Cortex of kidney (tissue), 1 donor: ENCODE measurements at places on chromosomes 16 and 17.

GRCh38 chr16:1468426-1468810 is 6.4 kb downstream of the CLCN7 start:
- DNase-seq = no peak

DNA sequence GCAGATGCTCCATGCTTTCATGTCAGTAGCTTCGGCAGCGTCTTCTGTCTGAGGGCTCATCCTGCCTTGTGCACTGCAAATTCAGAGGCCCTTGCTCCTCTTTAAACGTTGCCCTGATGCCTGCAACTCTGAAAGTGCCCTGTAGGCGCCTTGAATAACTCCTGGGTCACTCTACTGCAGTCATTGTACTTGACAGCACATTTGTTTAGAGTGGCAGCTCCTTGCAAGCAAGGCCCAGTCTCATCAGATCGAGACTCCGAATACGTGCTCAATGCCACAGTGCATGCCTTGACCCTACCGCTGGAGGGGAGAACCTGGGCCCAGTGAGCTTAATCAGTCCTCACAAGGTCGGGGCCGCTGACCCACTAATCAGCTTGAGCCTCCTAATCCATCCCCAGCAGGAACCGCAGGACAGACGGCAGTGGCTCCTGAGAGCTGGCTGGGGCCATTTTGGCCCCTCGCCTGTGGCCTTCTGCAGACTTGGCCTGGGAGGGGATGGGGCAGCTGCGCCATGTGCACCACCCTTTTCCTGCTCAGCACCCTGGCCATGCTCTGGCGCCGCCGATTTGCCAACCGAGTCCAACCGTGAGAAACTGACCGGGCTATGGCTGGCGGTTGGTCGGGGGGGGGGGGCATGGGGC is at the start of gene PRCD:
Gene PRCD, plus strand, starts transcription at position 414 of the 641 bp plus-strand sequence. Its CDS starts 98 bp downstream, at position 512.
- DNase-seq = no peak

DNA sequence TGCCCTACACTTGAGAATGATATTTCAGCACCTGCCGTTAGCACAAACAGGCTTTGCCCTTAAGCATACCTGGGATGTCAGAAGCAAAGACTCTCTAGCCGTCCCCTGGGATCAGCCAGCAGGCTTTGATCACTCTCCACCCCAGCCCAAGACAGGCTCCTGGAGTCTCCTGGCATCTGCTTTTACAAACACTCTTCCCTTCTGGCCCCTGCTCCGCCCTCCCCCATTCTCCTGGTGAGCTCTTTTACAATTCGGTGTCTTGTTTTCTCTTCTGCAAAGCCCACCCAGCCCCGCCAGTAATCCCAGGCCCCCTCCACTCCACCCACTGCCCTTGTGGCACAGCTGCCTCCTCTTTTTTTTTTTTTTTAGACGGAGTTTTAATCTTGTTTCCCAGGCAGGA is 50.4 kb downstream of the KATNIP start:
- DNase-seq = no peak

DNA sequence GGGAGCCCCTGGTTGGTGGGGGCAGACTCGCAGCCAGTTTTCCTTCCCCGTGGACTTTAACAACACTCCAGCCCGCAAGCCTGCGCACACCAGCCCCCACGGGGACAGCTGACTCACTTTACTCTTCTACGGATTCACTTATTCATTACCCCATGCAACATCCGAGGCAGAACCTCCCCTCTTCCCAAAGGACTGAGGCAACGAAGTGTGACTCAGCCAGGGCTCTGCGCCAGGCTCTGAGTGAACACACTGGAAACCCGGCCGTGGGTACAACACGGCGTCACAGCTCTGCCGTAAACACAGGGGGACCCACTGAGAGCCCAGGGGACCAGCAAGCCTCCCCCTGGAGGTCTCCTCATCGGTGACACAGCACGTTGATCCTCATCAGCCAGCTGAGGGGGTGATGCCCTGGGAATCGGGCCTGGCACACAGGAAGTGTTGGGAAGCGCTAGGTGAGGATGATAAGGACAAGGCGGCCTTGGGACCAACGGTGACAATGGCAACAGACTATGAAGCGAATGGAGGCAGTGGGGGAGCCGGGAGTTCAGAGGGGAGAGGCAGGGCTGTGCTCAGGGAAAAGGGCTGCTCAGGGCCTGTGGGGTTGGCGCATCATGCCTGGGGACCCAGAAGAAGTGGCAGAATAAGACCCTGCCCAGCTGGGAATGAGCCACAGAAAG is 14.6 kb downstream of the COTL1 start:
- DNase-seq = no peak

- no peak for DNase-seq
Measured at GRCh38 chr16:58940609-58941008, 206.5 kb upstream of the GOT2 start.

DNA sequence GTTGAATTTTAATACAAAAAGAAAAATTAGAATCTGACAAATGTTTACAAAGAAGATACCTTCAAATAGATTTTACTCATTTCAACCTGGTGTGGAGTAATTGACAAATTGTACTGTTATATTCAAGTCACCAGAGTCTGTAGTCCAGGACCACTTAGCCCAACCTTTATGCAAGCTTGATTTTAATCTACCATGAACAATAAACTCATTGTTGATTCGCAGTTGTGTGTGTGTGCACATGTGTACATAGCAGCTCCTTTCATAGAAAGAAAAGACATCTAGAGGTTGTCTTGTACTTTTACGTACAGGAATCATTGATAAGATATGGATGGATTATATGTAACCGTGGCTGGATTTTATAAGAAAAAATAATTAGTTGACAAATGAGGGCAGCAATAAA is 20.7 kb upstream of the LRRC37A start:
- no peak for DNase-seq

- no peak for DNase-seq
Measured at GRCh38 chr16:82071421-82071820, 36.4 kb downstream of the HSD17B2 start.

- DNase-seq = no peak
Measured at GRCh38 chr17:70049801-70050591, 25.0 kb upstream of the KCNJ16 start.

DNA sequence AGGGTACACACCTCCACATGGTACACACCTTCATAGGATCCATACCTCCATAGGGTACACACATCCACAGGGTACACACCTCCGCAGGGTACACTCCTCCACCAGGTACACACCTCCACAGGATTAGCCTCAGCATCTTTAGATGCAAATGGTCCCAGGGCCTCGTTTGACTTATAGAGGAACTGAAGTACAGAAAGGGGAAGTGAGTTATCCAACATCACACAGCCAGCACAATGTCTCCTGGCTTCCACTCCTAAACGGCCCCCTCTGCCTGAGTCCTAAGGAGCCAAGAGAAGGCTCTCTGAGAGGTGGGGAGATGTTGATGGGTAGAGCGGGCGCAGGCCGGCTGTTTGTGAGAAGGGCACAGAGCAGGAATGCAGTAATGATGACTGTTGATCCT is 12.0 kb downstream of the FOXN1 start:
- no peak for DNase-seq

DNA sequence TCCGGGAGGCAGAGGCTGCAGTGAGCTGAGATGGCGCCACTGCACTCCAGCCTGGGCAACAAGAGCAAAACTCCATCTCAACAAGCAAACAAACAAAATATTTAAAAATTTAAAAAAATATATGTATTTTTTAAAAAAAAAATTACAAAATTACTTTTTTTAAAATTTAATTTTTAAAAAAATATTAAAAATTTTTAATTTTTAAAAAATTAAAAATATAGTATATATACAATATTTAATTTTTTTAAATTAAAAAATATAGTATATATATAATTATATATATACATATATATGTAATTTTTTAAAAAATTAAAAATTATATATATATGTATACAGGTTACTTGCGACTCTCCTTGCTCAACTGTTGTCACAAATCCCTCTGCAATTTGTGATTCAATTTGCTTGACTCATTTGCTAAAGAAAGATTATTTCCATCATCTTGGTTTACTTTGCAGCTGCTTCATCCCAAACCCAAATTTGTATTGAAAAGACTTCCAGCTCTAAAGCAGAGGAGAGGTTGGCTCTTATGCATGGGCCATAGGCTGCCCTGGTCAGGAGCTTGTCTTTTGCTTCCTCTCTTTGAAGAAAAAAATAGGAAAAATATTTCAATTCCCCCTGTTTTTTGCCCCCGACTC is 247.4 kb upstream of the IRX3 start:
- no peak for DNase-seq

GRCh38 chr17:29099527-29099926 is 56.6 kb downstream of the PIPOX start:
- DNase-seq = no peak

DNA sequence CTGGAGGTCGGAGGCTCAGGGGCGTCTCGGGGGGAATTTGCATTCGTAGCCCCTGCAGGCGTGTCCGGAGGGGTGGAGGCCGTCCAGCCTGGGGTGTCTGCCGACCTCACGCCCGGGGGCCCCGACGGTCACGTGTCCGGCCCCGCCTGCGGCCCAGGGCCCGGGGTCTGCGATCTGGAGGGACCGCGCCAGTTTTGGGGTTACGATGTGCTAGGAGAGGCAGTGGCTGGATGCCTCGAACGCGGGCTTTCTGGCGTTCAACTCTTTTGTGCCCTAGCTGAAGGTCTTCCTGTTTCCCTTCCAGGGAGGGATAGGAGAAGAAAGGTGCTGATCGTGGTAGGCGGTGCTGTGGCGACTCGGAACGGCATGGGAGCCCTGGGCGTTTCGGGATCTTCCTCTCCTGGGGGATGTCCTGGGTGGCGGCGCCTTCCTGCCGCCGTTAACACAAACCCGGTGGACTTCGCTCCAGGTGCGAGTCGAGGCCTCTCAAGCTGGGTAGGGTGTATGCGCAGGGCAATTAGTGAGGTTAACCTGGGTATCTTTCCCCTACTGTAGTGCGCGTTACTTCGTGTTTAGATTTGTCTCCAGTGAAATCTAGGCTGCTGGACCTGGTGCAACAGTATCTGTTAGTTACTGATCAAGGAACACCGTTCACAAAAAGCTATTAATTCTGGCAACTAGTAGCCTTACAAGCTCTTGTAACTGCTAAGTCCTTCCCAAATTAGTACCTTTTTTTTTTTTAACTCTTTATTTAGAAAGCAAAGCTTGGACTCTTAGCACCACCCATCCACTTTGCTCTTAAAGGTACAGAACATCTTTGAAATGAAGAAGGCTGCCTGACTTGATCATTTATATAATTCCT is 1.3 kb downstream of the AKAP1 start:
- DNase-seq = no peak

- DNase-seq = no peak
Measured at GRCh38 chr17:49114703-49115102, 17.9 kb upstream of the B4GALNT2 start.

- no peak for DNase-seq
Measured at GRCh38 chr16:17273142-17273561, 197.6 kb downstream of the XYLT1 start.

GRCh38 chr16:49636608-49637007 is 219.3 kb downstream of the ZNF423 start:
- no peak for DNase-seq

DNA sequence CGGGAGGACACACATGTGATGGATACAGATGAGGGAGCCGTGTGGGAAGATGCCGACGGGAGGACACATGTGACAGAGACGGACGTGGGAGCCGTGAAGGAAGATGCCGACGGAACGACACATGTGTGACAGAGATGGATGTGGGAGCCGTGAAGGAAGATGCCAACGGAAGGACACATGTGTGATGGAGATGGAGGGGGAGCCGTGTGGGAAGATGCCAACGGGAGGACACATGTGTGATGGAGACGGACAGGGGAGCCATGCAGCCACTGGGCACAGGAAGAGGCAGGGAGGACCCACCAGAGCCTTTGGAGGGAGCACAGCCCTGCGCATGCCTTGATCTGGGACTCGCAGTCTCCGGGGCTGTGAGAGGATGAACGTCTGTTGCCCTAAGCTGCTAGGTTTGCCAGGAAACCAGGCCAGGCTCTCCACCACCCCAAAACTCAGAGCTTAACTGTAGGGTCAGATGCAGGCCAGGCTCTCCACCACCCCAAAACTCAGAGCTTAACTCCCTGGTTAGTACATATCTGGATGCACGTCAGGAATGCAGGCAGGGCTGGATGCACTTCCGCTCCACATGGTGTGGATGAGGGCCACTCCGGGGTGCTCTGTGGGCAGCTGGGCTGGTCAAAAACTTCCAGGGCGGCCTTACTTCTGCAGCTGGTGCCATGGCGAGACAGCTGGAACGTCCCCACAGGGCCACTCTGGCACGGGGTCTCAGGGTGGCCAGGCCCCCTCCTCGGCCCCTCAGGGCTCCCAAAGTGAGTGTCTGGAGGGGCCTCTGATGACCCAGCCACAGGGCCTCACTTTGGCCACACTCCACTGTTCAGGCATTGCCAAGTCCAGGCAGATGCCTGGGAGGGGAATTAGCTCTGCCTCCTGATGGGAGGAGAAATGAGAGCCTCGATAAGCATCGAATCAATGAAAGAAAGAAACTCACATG is 47.7 kb upstream of the ZNF469 start:
- no peak for DNase-seq

GRCh38 chr17:61491981-61492380 is 39.8 kb downstream of the TBX4 start:
- DNase-seq = no peak

DNA sequence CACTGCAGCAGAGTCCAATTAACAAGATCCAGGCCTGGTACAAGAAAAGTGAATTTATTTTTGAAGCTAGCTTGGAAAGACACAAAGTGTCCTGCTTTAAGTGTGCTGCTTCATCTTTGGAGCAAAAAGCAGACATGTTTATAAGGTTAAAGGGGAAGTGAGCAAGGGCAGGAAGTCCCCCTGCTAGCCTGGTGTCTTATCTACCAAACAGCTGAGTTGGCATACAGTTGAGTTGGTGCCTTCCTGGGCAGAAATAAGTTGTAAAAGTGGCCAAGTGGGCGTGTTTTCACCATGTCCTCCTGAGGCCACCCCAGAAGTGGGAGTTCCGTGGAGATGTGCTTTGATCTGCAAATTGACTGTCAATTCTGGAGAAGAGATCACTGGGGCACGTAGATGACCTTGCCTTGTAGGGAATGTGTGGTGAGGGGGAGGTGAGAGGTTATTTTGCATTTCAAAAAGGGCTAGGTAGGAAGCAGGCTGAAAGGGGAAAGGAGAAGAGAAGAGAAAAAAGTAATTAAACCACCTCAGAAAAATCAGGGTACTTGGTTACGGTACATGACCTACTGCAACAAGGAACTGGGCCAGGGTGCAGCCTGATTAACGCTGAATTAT is 38.3 kb upstream of the HSBP1 start:
- no peak for DNase-seq

- no peak for DNase-seq
Measured at GRCh38 chr16:23682181-23682580, 3.5 kb downstream of the PLK1 start.

- no peak for DNase-seq
Measured at GRCh38 chr16:68128577-68129305, 43.6 kb downstream of the NFATC3 start.
